PC-9 (cell line): ENCODE measurements at places on chromosomes 1 and 21.

DNA sequence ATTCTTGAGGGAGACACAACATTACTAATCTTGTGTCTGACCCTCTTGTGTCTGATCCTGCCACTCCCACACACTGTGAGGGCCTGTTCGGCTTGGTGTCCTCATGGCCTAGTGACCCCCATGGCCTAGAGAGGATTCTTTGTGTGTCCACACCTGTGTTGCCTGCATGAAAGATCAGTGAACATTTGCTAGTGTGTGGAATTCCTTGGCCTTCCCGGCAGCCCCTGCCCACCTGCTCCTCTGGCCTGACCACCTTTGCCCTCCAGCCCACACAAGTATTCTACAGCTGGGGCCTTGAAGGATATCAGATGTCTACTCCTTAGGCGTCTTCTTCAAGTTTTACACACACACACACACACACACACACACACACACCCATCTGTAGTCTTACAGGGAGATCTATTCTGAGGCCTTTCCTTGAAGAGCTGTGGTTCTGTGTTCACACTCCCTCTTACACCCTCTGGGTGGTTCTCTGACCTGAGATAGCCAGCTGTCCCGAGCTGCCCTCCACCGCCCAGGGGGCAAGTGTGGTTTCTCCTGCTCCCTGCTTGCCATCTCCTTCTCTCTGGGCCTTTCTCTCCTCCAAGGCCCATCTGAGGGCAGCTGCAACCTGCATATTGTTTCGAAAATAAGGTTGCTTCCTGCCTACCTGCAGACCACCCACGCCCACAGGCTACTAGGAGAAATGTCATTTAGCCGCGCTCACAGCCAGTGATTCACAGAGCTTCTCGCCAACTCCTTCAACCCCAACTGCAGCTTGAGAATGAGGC is 45.4 kb downstream of the CD247 start:
- DNase-seq, result no peak

DNA sequence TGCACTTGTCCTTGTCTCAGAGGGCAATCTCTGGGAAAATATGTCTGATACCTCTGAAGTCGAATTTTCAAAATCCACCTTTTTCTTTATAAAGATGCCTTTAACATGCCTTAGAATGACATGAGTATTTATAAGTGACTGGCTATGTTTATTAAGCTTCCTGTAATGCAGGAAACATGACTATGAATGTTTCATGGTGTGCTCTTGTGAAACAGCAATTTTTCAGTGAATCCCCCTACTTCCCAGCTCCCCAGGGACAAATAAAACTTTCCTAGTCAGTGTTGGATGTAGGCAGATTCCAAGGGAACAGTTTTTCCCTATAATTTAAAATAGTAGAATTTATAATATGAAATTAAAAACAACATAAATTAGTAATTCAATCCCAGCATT is 437.0 kb downstream of the LMO4 start:
- no peak for DNase-seq

DNA sequence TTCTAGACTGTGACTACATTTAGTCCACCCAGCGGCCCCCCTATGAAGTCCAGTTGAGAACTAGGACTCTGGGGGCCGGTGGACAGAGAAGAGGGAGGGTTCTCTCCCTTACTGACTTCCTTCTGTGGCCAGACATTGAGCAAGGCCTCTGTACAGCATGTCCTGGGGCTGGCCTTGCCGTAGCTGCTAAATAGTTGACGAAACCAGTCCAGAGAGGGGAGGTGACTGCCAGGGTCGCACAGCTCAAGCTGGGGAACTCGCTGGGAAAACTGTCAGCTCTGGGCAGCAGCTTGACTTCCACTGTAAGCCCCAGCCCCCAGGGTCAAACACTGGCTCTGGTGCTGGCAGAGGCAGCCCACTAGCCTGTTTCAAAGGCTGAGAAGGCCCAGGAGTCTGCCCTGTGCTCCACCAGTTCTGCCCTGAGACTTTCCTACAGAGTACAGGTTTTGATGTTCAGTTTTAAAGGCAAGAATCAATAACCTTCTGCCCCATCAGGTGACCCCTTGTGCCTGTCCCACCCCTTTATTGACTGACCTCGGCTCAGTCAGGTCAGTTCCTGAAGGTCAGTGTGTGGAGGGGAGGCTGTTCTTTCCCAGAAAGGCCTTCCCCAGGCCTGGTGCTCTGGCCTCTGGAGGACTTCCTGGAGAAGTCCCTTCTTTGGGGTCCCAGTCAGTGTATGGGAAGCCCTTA is 14.1 kb downstream of the PCSK9 start:
- no peak for DNase-seq

GRCh38 chr1:23588749-23589548 is 29.6 kb upstream of the ID3 start:
- DNase-seq, result no peak

- no peak for DNase-seq
Observed at GRCh38 chr1:245510144-245510543, 355.4 kb downstream of the KIF26B start.

GRCh38 chr21:24729568-24729967 is 877.7 kb downstream of the MRPL39 start:
- no peak for DNase-seq

DNA sequence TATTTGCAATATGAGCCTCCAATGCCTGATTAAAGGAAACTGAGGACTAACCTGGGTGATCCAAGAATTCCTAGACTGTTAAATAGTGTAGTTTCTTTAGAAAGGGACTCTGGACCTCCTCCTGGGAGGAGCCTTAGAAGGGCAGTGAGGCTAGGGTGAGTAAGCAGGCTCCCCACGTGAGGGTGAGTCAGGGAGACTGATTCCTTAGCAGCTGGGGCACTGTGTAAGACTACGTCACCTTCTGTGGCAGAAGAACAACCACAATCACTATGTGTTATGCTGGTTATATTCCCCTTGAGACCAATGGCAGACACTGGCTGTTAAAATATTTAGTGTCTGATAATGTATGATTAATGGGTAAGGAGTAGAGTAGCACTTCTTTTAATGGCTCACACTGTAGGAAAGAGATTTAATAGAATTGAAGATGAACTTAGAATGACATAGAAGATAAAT is 53.3 kb upstream of the SYT14 start:
- DNase-seq, result peak; percentile 87

DNA sequence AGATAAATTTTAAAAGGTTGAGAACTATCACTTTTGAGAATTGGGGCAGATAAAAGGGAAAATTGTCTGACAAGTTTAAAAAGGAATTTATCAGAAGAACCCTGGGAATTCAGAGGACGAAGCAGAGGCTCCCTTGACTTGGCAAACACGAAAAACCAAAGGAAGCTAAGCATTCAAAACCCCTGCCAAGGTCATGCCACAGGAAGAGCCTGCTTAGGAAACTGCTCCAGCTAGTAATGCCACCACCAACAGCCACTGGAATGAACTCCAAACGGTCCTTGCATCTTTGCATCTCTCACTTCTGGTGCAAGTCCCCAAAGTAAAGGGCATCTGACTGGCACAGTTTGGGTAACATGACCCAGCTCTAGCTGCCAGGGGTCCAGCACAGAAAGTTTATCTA is 7.2 kb downstream of the GPBP1L1 start:
- DNase-seq, result no peak

DNA sequence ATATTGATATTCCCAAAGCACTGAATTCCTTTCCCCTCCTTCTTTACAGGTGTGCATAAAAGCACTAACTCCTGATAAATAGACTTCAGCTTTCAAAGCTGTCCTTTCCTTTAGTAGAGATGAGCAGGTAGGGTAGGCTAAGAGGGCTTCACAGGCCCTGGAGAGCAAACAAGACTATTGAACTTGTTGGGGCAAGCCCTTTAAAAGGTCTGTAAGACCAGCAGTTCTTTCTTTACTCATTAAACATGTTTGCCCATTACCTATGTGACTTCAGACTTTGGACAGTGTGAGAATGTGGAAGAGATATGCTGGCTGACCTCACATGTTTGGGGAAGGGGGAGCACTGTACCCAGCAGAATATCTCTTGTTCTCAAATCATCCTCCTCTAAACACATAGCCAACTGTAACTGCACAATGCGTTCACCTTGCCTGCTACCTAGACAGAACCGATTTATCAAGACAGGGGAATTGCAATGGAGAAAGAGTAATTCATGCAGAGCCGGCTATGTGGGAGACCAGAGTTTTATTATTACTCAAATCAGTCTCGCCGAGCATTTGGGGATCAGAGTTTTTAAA is 27.1 kb upstream of the HAO2 start:
- no peak for DNase-seq

- DNase-seq, result peak; percentile 37
Observed at GRCh38 chr1:59750328-59751003, 64.3 kb upstream of the HOOK1 start.

GRCh38 chr1:69076631-69077030 is 491.1 kb upstream of the LRRC7 start:
- DNase-seq, result no peak

GRCh38 chr1:118905196-118905595 is 82.9 kb downstream of the TBX15 start:
- DNase-seq, result no peak

DNA sequence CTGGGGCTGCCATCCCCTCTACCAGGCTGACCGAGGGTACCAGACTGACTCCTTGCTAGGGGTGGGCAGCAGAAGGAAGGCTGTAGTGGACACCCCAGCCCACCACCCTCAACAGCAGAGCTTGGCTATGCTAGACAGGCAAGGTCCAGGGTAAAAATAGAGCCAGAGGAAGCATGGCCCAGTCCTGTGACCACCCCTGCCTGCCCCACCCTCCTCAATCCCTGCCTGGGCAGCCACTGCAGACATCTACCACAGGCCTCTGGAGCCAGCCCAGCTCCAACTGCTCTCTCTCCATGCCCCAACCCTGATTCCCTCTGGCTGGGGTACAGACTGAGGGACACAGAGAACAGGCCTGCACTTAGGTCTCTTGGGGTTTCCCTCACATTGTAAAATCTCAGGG is 1.7 kb downstream of the S100A1 start:
- no peak for DNase-seq
